Putamen (tissue), 1 donor: ENCODE measurements at places on chromosomes 2 and 18.

DNA sequence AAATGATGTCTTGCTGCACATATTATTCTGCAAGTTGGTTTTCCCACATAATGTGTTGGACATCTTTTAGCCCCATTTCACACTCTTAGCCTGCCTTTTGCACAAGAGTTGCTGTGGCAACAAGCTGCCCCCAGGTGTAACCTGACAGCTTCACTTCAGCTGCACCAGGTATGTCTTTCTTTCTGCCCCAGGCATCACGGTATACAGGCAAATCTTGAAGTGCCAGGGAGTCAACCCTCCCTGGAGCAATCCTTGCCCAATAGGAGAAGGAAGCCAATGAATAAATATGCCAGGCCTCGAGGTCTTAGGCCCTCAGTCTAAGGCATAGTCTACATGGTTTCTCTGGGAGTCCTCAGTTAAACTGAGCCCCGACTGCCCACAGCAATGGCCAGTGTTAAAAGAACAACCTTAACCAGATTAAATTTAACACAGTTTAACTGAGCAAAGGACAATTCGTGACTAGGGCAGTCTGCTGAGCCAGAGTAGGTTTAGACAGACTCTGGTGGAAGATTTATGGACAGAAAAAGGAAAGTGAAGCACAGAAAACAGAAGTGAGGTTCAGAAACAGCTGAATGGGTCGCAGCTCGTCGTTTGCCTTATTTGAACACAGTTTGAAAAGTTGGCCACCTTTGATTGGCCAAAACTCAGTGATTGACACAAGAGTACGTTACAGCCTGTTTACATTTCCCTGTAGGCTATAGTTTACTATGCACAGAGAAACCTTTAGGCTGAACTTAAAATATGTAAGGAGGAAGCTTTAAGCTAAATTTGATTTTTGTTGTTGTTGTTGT lies 32.0 kb upstream of the C1QL2 start:
- DNase-seq: no peak

DNA sequence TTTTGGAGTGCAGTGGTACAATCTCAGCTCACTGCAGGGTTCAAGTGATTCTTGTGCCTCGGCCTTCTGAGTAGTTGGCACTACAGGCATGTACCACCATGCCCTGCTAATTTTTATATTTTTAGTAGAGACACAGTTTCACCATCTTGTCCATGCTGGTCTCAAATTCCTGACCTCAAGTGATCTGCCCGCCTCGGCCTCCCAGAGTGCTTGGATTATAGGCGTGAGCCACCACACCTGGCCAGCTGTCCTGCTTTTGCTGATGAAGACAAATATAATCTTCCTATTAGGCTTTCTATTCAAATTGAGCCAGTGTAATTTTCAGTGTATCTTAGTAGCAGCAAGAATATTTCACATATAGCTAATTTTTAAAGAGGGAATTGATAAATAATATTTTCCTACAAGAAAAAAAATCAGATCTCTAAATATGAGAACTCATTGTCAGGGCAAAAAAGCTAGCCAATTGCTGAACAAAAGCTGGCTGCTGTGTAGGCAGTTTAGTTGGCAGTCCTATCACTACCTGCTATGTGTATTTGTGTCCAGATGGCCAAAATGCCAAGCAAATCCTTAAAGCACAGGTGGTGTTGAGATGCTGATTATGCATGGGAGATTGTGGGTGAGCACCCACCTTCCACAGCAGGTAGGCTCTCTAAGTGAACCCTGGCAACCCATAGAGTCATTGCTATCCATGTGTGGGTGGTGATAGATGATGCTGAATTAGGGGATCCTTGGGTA lies 60.8 kb upstream of the STAM2 start:
- no peak for DNase-seq

DNA sequence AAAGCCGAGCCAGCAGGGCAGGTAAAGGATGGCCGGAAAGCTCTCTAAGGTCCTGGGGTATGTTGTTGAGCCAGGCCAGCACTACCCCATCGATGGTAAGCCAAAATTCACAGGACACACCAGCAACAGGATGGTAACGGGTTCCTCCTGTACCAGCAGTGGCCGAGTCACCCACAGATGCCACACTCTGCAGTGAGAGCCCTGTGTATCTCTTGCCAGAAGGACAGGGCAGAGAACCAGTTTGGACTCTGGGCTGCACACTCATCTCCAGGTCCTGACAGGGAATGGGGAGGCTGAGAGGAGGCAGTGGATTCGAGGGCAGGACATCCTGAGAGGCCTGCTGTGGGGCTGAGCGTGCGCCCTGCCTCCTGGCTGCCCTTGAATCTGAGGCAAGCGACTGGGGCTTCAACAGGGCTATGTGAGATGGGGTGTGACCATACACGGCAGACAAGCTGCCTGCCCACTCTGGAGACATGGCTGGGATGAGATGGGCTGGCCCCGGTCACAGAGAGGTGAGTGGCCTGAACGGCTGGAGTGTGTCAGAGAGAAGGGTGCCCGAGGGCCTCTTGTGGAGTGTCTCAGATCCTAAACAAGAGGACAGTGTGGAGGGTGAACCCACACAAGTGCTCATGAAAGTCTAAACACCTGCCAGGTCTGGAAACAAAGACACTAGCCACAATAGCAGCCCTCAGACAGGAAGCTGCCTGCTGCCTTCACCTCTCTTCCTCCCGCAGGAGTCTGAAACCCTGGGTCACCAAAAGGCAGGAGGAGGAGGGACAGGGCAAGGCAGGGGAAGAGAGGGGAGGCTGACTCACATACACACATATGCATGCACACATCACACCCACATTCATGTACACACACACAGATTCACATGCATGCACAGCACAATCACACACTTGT lies 182.3 kb downstream of the LOXHD1 start:
- DNase-seq: no peak

- no peak for DNase-seq
Observed at GRCh38 chr18:24262087-24262486, 123.2 kb downstream of the CABYR start.

- no peak for DNase-seq
Observed at GRCh38 chr2:86543335-86543734, 19.9 kb downstream of the CHMP3 start.

DNA sequence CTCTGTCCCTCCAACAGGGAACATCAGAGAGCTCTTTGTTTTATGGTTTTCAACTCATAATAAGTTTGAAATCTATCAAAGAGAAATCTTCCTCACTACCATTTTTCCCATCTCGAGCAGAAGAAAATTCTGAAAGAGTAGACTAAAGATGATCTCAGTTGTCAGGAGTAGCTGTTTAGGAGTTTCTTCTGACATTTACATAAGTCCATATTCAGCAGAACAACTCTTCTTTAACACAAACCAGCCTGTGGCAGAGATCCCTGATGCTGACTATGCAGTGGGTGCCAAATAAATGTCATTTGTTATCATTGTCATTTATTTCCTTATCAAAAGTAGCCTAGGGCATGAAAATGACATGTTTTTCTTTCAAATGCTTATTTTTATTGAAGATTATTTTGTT lies 380.7 kb downstream of the MBD2 start:
- no peak for DNase-seq

- no peak for DNase-seq
Observed at GRCh38 chr2:242035858-242036652, 166.5 kb downstream of the RTP5 start.

- no peak for DNase-seq
Observed at GRCh38 chr2:181234487-181234891, 222.7 kb upstream of the ITGA4 start.

- no peak for DNase-seq
Observed at GRCh38 chr2:240739797-240740196, 48.1 kb downstream of the AQP12A start.

GRCh38 chr2:50648041-50648700 lies 383.8 kb downstream of the NRXN1 start:
- no peak for DNase-seq

DNA sequence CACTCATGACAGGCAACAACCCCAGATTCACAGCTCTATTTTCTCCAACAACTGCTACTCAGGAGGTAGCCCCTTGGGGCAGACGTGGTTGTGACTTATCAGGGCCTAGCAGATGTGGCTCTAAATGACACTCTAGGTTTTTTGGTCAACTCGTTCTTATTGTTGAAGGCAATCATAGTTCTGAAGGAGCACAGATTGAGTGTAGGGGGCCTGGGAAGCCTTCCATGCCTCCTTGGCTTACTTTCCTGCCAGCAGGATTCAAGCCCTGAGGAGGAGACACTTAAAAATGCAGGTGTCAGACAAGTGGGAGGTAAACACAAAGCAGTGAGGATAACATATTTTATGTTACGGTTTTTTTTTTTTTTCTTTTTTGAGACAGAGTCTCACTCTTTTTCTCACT lies 23.5 kb upstream of the SUCLG1 start:
- no peak for DNase-seq

GRCh38 chr18:49052891-49053644 lies 102.3 kb upstream of the SMAD7 start:
- DNase-seq: no peak
